ENCODE measurements at places on chromosomes 3 and 15.

DNA sequence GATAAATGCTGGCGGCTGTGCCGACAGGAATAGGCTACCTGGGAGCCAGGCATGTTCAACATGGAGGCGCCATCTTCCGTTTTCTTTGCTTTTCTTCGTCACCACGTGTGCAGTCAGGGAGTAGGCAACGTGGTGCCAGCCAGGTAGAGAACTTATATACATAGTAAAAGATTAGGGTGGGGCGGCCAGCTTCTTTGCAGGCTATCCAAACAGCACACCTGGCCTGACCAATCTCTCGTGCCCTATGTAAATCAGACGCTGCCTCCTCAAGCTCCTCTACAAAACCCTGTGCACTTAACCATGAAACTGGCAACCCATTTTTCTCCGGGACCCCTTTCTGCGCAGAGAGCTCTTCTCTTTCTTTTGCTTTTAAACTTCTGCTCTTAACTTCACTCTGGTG lies 28.6 kb upstream of the OR5K4 start:
- DNase-seq = no peak

DNA sequence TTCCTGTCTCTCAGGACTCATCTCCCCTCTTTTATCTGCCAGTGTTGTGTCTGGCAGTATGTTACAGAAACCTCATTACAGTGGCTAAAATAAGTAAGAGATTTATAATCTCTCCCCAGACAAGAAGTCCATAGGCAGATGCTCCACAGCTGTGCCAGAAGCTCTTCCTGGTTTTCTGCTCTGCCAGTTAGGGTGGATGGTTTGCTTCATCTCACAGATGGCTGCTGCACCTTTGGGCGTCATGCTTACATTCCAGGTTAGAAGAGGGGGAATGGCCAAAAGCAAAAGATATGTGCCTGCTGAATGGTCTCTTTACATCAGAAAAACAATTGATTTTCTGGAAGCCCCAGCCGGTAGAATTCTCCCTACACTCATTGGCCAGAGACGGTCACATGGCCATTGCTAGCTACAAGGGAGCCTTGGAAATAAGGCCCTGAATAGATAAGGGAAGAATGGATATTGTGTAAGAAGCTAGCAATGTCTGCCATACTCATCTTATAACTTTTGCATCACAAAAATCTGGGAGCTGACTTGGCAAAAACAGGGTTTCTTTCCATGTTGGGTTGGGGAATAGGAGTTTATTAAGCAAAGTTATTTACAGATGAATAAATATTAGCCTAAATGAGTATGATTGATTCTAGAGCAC lies 91.1 kb downstream of the PDCD6IP start:
- DNase-seq = no peak

GRCh38 chr3:119937229-119937628 lies 155.3 kb downstream of the NR1I2 start:
- DNase-seq = peak; percentile 20

- DNase-seq = no peak
Observed at GRCh38 chr15:75570126-75570845, 8.8 kb downstream of the PTPN9 start.

DNA sequence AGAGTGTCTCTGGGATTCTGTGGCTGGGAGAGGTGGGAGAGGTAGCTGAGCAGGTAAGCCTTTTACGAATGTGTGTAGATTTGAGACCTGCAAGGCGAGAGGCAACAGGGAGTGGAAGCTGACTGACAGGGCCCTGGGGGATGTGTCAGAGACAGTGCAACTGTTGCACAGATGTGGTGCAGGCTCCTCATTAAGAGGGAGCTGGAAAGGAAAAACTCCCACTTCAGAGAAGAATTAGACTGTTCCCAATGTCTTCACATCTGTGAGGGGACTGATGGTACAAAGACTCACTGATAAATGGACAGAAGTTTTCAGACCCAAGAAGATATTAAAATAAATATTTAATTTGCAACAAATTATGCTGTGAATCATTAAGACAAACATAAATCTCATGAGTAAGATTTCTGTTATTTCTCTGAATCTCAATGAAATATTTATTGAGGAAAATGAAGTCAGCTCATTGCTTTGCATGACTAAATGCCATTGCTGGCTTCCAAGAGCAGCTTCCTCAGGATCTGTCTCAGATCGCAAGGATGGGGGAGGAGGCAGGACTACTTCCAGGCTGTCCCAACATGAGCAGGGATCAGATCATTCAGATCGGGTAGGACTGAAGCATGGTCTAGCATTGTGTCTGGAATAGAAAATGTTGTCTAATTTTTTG lies 127.3 kb upstream of the ROPN1 start:
- no peak for DNase-seq

GRCh38 chr3:107217172-107217571 lies 160.1 kb upstream of the CCDC54 start:
- DNase-seq = no peak

GRCh38 chr3:138407236-138407907 lies 27.0 kb upstream of the ESYT3 start:
- no peak for DNase-seq

DNA sequence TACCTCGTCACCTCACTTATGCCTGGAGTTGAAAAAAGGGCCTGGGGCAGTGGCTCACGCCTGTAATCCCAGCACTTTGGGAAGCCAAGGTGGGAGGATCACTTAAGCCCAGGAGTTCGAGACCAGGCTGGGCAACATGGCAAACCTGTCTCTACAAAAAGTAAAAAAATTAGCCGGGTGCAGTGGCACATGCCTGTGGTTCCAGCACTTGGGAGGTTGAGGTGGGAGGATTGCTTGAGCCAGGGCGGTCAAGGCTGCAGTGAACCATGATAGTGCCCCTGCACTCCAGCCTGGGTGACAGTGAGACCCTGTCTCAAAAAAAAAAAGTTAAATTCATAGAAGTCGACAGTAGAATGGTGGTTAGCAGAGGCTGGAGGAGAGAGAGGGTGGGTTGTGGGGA lies 4.6 kb upstream of the NEIL1 start:
- DNase-seq = no peak

DNA sequence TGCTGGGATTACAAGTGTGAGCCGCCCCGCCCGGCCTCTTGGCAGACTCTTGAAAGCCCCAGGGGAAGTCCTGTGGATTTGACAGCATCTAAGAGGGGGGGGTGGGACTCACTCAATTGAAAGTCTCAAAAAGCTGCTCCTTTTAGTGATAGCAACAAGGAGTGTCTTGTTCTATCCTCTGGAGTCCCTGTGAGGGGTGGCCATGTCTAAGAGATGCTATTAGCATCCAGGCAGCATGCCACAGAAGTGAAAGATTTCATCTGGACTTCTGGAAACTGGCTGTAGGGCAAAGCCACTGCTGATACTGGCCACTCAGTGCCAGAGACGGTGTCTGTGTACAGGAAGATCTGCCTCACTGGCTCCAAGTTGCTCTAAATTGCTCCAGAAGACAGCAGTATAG lies 74.0 kb downstream of the DHX36 start:
- no peak for DNase-seq

DNA sequence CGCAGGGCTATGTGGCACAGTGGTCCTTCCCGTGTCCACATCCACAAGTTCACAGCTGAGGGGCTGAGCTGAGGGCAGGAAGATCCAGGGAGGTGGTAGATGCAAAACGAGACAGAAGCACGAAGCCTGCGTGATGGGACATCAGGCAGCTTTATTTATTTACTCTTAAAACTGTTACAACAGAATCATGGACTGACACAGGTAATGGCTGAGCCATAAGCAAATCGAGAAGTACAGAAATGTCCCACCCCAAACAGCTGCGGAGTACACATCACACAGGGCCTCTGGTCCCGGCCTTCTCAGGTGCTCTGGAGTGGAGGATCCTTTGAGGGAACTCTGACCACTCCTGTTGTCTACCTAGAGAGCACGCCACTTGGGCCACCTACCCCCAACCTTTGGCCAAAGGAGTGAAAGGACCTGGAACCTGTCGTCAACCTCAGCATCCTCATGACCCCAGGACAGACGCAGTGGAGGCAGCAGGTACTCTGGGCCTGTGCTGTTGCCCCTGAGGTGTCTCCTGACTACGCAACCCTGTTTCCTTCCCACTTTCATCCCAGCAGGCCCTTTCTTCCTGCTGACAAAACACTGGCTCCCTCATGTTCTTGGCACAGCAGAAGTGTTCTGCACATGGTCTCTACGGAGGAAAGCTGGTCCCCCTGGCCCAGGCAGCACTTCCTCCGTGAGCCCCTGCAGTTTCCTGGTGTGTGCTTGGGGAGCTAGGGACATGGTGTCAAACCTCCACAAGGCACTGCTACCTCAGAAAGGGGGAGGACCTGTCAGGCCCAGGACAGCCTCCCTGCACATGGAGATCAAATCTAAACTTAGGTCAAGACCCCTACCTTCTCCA lies 47.8 kb downstream of the DHX30 start:
- no peak for DNase-seq

GRCh38 chr3:14016900-14017475 lies 107.7 kb downstream of the CHCHD4 start:
- DNase-seq = no peak

DNA sequence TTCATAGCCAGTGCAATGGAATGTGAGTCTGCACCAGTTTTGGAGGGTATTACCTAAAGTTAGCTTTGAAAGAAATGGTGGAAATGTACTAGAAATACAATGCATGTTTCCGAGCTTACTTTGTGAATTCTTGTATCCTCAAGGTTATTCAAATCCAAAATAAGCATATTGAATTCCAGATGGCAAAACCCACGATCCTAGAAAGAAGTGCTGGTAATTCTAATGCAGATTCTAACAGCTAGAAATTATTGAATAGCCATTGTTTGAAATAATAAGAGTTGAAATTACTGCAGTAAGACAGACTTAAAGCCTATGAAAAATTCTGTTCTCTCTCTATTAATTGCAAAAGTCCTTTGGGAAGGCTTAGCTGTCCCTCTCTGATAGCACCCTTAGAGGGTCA lies 258.4 kb downstream of the CHL1 start:
- no peak for DNase-seq

DNA sequence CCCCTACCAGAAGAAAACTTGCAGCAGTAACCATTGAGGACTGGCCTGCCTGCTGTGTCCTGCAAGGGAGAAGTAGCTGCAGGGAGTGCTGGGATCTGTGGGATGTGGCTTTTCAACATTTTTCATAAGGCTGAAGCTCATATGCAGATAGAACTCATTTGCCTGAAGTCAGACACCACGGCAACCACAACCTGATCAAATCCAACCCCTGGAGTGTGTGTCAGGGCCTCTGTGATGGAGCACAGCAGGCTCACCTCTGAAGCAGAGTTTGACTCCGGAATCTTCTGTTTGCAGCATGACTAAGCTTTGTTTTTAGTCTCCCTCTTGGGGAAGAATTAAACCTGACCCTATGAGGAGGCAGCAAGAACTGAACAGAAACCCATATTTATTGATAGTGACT lies 508.7 kb downstream of the AGBL1 start:
- DNase-seq = no peak

DNA sequence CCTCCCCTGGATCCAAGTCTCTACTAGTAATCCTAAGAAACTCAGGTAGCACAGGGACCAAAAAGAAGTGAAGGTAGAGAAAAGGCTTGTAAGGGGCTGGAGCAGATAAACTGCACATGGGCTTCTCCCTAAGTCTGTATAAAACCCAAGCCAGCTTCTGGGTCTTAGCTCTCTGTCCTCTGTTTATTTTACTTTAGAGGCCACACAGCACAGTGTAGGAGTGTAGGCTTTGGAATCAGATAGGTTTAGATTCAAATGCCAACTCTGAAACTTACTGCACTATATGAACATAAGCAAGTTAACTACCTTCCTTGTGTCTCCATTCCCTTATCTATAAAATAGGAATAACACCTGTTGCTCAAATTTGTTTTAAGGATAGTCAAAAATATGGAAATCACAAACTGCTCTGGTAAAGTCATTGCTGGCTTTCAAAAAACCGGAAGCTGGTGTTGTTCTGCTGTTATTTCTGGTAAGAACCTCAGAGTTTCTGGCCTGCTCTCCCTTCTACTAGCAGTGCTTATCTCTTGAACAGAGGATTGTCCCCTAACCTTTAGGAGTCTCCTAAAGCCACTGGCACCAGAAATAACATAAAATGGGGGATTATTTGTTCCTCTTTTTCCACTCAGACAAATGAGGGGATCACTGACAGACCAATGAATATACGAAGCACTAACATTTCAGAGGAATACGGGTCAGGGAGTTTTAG lies 33.8 kb downstream of the PIK3R4 start:
- DNase-seq = no peak

- DNase-seq = no peak
Observed at GRCh38 chr15:69609176-69609575, 156.6 kb downstream of the RPLP1 start.

DNA sequence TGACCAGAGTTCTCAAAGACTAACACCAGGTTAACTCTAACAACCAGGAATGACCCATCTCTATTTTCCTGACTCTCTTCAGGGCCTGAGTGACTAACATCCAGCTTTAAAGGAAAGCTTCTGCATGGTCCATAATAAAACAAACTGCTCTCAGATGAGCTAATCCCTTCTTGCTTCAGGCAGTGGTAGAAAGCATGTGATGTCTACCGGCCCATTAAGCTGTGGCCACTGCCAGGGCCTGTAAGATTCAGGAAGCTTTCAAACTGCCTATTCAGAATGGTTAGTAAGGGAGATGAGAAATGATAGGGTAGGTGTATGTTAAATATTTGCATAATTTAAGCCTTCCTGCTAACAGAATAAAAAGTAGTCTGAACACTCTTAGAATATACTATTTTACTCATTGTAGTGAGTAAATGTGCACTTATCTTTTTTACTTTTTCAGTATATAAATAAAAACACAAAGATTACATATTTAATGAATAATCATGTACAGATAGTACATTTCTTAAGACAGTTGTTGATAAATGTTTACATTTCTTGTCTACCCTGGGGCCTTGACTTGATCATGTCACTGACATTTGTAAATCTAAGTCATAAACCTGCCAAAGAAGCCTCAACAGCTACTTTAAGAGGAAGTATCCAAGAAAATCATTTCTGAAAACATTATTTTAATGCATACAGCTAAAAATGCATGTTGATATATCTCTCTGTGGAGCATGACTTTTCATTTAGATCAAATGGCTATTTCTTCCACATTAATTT lies 222.0 kb downstream of the MCTP2 start:
- no peak for DNase-seq

DNA sequence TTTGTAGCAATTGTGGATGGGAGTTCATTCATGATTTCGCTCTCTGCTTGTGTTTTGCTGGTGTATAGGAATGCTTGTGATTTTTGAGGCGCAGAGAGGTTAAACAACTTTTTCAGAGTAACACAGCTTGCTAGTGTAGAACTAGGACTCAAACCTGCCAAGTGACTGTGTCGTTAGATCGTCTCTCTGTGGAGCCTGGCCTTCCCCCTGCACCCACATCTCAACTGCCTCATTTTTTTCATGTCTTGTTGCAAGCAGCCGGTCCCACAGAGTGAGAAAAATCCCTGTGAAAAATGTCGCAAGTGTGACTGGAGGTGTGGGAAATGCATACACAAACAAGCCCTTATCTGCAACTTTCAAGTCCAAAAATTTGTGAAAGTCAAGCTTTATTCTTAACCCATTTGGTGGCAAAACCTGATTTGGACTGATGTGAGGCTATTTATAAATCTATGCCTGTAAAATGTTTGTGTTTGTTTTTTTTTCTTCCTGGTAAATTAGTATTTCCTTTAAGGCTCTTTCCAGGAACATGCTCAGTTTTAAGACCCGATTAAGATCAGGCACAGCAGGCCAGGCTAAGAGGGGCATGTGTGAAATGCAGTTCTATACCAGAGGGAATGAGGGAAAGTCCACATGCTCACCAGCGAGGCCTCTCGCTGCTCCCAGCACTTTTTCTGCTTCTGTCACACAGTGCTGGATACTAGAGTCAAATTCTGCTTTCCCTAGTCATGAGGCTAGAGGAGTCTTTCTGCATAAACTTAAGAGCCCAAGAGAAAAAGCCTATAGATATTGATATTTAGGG lies 25.8 kb downstream of the ST6GAL1 start:
- DNase-seq = no peak
